CD4-positive, alpha-beta T cell treated with Interleukin-17A for 1 hour (primary cell): ENCODE measurements at places on chromosomes 5 and 9.

DNA sequence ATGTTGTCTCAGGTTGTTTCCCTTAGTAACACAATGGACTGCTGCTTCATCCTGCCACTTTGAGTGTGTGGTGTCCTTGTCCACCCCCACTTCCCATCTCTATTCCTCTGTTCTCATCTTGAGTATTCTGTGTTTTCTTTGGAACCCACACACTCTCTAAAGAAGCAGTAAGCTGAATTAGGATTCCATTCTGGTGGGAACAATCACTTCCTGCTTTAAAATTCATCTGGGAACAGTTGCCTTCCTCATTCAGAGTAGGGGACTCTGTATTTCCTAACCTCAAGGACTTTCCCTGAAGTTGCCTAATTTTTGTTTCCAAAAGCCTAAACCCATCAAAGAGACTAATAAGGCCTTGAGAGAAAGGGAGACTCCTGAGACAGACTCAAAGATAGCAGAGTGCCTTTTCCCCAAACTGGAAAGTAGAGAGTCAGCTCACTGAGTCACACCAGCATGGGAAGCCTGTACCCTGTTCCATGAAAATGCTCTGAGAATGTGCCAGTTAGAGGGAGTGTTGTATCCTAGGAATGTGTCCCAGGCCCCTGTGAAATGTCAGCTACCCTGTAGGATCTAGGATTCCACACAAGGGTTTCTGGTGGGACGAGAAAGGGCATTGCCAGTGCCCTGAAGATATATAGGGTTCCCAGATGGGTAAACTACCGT lies 63.6 kb downstream of the CCDC192 start:
- DNase-seq: no peak

DNA sequence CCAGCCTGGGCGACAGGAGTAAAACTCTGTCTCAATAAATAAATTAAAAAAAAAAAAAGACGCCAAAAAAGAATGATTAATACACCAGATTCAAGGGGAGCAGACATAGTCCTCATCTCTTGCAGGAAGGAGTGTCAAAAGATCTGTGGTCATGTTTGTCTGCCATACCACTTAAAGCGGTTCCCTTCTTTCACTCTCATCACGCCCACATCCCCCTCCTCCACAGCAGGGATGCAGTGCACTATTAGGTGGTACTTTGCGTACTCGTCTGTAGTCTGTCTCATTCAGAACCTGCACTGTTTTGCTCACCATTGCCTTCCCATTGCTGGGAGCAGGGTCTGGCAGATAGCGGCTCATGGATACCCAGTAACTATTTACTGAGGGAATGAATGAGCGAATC lies 11.2 kb downstream of the CDHR2 start:
- no peak for DNase-seq

DNA sequence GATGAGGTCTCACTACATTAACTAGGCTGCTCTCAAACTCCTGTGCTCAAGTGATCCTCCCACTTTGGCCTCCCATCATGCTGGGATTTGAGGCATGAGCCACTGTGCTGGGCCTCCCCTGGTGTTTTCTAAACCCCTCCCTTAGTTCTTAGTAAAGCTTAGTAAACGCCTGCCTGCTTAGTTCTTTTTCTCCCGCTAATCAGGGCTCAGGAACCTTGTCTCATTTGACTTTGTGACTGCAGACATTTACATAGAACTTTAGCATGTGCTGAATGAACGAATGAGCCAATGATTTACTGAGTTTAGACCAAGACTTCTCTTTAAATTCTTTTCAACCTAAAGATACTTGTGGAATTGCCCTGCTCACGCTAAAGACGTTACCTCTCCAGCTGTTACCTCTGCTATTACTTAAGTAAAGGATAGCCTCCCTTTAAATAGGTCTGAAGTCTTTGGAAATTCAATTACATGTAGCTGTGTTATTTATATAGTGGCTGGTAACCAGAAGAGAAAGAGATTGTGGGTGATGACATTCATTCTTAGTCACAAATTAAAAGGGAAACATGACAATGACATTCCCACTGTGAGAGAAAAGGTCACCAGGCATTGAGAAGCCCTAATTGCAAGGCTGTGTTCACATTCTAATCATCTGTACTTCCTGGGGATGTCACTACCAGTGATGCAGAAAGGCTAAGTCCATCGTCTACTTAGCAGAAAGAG lies 18.6 kb upstream of the SUSD1 start:
- no peak for DNase-seq

- no peak for DNase-seq
Observed at GRCh38 chr9:114771889-114772288, 34.0 kb downstream of the TNFSF15 start.

DNA sequence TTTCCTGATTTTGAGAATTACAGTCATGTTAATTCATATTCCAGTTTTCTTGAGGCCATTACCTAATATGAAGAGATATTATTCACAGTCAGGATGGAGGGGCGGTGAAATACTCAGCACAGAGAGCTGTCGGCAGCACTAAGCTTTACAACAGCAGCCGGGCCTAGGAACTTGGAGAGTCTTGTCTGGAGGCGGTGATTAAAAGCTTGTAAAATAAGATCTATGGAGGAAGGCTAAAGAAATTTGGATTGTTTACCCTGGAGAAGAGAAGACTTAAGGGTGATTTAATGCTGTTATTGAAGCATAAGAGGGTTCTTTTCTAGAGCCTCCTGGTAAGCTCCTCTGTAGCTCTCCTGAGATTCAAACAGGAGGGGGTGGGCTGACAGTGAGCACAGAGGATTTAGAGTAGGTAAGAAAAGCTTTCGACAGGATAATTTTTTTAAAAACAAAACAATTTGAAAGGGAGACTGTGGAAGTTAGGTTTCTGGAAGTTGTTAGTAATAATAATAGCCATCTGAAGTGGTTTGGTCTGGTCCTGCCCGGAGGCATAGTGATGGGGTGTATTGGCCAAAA lies 406.3 kb upstream of the ADAMTSL1 start:
- DNase-seq: no peak

DNA sequence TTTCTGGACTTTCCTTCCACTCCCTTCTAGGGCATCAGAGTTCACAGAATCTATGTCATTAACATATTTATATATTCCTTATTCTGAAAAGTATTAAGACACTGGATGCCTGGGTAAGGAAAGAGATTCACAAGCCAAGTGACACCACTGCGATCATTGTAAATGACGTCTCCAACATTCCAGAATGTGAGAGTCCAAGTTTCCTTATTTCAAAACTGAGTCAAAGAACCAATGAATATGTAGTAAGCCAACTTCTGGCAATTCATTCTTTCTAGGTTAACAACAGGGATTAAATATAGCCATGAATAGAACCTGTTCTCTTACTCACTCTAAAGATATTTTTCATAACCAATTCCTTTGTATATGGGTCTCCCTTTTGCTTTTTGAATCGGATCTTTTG lies 18.1 kb downstream of the RAI14 start:
- no peak for DNase-seq

- DNase-seq: no peak
Observed at GRCh38 chr5:14801792-14802191, 69.8 kb downstream of the ANKH start.

GRCh38 chr9:18385696-18386490 lies 88.1 kb upstream of the ADAMTSL1 start:
- no peak for DNase-seq

DNA sequence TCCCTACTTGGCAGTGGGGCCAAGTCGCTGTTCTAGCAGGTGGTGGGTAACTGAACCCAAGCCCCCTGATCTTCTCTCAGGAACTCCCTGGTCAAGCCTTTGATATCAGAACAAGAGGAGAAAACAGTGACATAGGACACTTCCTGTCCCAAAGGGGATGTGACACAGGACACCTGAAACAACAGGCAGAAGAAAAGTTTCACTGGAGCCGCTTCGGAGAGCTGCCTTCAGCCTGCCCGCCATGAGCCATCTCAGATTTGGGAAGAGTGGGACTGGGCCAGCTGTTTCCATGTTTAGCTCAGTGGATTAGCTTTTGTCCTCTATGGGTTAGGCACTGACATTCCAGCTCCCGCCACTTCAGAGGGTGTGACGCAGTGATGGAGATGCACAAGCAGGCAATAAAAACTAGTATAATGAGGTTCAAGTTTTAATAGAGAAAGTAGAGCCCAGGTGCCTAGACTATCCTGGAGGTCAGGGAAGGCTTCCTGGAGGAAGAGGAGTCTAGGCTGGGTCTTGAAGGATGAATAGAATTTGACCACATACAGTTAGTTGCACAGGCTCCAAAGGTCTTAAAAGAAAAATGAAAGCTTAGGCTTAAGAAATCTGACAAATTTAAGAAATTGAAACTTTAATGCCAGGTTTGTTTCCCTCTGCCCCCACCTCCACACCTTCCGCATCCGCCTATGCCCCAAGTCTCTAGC lies 104.1 kb upstream of the SPRY4 start:
- no peak for DNase-seq

DNA sequence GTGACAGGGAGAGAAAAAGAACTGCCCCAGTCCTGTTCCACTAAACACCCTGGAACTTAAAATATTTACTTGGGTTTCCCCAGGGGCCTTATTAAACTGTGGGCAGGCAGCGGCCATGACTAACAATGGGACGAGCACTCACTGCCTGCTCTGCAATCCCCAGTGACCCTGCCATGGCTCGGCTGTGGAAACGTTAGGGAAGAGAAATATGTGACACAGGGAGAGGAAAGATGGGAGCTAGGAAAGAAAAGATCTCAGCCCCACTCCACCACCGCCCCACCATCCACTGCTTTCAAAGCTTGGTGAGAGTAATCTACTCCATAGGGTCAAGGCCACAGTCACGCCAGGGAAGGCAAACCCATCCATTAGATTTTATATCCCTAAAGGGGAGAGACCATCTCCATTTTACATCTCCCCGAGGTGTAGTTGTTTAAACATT lies 117.6 kb downstream of the EFNA5 start:
- DNase-seq: no peak

DNA sequence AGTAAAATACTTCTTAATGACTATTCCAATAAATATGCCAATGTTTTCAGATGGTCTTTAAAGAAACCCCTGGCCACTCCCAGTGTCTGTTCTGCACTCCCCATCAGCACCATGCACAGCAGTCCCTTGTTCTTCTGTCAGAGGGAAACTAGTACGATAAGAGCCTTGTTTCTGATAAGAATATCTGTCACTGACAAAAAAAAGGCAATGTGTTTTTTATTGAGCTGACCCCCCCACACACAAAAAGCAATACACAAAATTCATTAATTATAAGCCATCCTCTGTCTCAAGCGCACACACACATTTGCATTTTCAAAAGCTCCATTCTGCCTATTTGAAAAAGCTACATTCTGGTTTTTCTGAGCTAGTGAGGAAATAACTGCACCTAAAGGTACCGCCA lies 119.1 kb downstream of the ENC1 start:
- DNase-seq: no peak

- DNase-seq: no peak
Observed at GRCh38 chr9:136251264-136252115, 5.9 kb upstream of the QSOX2 start.

GRCh38 chr9:83706676-83707517 lies 861 bp downstream of the UBQLN1 start:
- DNase-seq: peak; percentile 74

- no peak for DNase-seq
Observed at GRCh38 chr9:90261698-90262097, 380.9 kb downstream of the DIRAS2 start.

GRCh38 chr9:137168573-137168903 lies 1.3 kb downstream of the LRRC26 start:
- DNase-seq: no peak

DNA sequence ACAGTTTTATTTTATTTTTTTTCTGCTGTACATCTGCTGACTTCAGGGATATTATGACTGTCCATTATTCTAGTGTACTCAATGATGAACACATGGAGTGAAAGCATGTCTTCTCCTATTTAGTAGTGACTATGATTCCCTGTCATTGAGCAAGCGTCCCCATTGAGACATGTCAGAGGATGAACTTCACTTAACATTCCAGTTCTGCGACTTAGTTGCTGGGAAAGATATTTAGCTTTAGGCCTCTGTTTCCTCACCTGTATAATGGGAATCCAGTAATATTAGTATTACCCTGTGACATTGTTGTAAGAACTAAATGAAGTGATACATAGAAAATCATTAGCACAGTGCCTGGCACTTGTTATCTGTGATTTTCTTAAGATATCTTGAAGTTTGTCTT lies 144.8 kb upstream of the DHFR start:
- no peak for DNase-seq

DNA sequence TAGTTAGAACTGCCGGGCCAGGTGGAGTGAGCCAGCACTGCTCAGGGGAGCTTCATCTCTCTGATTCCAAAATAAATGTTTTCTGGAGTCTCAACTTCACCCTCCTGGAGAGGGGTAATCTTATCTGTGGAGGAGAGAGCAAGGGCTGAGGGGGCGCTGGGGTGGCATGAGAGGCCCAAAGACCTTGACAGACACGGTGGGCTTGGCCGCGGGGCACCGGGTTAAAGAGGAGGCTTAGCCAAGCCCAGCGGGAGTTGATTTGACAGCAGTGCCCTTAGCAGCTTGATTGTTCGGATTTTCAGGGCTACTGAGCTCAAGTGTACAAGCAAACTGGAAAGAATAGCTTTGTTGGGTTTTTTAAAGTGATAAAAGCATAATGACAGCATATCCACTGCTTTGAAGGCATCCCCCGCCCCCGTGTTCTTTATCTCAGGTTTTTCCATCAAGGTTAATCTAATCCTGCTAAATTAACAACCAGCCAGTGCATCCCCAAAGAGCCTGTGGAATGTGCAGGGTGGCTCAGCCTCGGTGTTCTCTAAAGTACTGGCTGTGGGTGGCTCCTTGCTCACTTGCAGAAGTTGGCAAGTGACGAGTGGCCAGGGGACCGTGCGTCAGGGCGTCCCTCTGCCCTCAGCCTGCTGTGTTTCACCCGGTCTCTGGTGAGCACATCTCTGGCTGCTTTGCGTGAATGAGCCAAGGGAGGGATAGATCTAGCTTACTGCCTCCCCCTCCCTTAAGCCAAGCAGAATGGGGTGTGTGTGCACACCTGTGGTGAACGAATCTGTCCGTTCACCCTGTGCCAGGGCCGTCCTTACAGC lies 5.5 kb downstream of the QRFP start:
- DNase-seq: no peak

- no peak for DNase-seq
Observed at GRCh38 chr9:97924386-97924785, 2.1 kb upstream of the TRMO start.

GRCh38 chr5:115983519-115983918 lies 21.2 kb downstream of the LVRN start:
- no peak for DNase-seq

DNA sequence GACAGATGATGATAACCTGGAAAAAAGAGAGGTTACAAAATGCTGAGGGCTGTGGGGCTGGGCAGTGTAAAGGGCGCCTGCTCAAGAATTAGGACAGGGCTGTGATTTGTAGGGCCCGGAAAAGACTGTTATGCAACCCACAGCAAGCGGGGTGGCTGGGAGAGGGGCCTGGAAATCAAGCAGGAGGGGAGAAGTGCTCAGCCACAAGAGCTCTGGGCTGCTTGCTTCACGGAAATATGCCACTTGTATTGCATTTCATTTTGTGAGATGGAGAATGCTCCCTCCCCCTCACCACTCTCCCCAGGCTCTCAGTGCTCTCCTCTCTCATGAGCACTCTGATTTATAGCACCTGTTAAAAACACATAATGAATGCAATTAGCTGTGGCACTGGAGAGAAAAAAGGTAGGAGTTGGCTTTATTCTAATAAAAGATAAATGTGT lies 8.4 kb upstream of the HAND1 start:
- DNase-seq: no peak

GRCh38 chr5:136981936-136982335 lies 517.2 kb downstream of the SPOCK1 start:
- no peak for DNase-seq

GRCh38 chr5:53080271-53080670 lies 29.3 kb downstream of the MOCS2 start:
- DNase-seq: no peak

GRCh38 chr5:1850324-1851154 lies 32.2 kb downstream of the IRX4 start:
- DNase-seq: no peak

GRCh38 chr9:92003308-92004044 lies 53.4 kb upstream of the ROR2 start:
- no peak for DNase-seq
